ENCODE measurements at places on chromosomes 11 and 22.

DNA sequence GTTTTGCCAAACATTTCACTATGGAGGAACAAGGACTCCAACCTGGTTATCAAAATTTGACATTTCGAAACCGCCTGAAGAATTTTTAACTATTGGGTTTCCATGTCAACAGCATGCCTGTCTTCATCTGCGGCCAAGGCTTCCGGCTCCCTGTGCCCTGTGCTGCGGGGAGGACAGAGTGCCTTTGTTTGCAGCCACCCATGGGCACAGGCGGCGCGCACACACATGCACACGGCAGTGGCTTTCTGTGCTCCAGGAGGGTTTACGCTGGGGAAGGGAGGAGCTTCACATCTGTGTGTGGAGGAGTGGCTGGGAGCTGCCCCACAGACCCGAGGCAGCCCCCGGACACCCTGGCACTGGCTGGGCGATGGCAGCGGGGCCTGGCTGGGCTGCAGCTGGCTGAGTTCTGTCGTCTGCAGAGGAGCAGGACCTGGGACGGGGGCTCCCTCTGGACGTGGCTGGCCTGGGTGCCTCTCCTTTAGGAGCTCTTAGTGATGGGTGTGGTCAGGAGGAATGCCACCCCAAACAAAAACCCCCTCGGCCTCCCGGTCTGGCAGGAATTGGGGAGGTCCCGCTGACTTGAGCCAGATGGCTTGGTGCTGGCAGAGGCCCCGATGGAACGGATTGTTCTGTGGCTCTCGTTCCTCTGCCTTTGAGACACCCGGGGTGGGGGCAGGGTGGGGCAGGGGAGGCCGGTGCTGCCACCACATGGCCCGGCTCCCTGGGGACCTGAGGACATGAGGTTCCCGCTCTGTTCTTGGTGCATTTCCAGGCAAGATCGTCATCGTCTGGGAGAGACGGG lies 1290.9 kb downstream of the BRD1 start:
- DNase-seq: no peak

DNA sequence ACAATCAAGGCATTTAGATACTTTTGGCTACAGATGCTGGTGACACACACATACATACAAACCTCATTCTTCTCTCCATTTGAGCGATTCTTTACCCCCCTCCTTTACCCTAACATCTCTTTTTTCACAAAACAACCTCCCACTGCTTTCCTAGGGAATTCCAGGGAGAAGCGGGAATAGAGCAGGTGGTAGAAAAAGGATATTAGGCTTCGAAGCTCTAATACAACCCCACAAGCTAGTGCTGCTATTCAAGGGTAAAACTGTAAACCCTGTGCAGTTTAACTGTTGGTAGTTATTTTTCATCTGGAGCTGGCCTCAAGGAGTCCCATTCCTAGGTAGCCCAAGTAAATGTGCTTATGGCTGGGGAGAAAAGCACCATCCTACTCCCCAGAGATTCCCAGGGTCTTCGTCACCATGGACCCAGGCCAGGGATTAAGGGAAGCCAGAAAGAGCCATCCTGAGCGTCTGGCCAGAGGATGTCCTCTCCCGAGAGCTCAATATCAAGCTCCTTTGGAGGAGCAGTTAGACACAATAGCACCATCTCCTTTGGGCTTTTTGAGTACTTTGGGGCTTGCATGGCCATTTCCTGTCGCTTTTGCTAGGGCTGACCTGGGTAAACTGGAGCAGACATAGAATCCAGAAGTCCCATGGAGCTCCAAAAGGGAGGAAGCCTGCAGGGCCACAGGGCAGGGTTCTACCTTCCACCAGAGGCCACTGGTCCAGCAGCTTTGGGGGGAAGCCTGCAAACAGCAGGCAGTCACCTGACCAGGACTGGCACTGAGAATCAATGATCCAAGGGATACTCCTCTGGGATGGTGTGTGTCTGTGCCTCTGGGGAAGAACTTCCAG lies 3.1 kb downstream of the MAML2 start:
- DNase-seq: no peak

- no peak for DNase-seq
These were observed 156.2 kb downstream of the MAML2 start for GRCh38 chr11:96186806-96187205.

- DNase-seq: no peak
These were observed 51.6 kb downstream of the MS4A13 start for GRCh38 chr11:60566776-60567175.
